ENCODE measurements at places on chromosomes 5 and 9.

GRCh38 chr9:86942281-86943200, 4.8 kb downstream of the GAS1 start:
- no peak for DNase-seq

DNA sequence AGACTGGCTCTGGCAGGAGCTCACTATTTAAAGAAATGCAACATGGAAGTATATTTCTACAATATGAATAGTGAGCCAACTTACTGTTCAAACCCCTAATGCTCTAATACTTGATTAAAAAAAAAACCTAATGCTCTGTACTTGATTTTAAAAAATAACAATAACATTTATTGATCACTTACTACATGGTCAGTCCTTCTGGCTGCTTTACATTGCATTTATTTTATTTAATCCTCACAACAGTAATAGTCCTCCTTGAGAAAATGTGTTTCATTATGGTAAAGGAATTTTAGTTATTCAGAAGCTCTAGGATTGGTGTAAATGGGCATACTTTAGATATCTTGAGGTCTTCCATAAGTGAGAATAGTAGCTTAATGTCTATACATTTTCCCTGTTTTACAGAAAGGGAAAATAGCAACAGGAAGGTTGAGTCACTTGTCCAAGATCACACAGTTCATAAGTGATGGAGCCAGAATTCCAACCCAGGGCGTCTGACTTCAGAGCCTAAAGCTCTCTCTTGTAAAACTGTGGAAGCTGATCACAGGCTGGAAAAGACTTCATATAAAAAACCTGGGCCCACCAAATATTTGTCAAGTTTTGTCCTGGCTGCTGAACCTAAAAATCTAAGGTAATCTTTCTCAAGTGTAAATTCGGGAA, 1.0 kb downstream of the STARD4 start:
- no peak for DNase-seq

DNA sequence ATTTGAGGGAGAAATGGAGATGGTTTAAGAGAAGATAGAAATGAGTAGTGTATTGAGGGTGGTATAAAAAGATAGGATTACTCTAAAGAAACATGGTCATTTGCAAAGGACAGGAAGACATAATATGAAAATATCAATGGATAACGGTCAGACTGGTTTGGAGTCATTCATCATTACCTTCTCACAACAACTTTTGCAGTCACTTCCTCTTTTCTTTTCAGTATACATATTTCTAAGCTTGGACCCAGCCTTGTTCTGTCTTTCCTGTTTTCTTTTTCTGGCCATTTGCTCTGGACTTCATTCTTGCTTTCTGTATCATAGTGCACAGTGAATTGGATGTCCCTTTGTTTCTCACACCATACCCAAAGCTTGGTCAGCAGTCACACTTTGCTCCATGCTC, 966.5 kb upstream of the TYRP1 start:
- DNase-seq, result no peak

DNA sequence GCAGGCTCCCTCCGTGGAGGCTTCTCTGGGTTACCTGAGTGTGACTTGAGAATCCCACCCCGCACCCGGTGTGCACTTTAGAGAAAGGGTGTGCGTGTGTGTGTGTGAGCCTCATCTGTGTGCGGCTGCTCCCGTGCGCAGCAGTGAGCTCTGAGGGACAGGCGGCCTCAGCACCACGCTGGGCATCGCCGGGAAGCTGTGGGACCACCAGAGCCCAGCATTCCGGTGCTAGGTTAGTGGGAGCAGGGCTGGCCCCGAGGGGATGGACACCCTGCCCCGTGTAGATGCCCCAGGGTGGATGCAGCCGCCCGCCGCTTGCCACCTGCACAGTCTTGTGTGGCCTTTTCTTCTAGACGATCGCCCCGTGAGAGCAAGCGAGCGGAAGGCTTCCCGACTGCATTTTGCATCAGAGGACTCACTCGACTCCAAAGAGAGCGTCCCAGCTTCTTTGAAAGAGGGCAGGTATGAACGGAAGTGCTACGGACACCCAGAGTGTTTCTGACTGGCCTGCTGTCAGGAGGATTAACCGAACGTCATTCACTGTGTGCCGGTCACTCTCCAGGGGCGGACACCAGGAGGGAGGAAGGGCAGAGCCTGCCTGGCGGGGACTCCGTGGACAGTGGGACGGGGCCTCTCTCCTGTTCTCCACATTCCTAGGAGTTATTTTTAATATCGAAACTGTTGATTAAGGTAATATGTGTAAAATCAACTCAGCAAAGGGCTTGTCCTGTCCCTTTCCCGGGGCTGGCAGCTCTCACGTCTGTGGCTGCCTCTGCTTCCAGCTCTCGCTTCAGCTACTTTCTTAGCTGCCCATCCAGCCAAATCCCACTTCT, 12.2 kb downstream of the CEP72 start:
- DNase-seq, result no peak

DNA sequence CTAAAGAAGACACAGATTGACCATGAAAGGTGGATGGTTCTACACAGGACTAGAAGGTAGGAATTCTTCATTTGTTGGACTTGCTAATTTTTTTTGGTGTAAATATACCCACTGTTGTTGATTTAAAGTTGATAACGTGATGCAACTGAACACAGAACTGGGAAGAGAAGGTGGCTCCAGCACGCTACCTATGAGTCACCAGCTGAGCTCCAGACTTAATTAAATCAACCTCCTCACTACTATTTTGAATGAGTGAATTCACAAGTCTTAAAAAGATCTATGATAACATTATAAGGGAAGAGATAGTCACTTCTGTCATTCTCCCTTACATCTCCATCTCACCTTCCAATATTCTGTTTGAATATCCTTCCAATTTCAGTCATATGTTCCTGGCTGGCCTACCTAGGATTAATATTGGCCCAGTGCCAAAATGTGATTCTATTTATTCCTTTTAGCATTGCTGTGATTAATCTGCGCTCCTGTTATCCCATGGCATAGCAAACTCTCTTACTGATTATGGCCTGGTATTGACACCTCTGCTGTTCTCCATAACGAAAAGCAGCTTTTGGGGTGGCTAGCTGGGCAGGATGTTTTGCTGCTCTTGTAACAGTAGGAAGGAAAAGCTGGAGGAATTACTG, 135.9 kb upstream of the CCDC152 start:
- no peak for DNase-seq

DNA sequence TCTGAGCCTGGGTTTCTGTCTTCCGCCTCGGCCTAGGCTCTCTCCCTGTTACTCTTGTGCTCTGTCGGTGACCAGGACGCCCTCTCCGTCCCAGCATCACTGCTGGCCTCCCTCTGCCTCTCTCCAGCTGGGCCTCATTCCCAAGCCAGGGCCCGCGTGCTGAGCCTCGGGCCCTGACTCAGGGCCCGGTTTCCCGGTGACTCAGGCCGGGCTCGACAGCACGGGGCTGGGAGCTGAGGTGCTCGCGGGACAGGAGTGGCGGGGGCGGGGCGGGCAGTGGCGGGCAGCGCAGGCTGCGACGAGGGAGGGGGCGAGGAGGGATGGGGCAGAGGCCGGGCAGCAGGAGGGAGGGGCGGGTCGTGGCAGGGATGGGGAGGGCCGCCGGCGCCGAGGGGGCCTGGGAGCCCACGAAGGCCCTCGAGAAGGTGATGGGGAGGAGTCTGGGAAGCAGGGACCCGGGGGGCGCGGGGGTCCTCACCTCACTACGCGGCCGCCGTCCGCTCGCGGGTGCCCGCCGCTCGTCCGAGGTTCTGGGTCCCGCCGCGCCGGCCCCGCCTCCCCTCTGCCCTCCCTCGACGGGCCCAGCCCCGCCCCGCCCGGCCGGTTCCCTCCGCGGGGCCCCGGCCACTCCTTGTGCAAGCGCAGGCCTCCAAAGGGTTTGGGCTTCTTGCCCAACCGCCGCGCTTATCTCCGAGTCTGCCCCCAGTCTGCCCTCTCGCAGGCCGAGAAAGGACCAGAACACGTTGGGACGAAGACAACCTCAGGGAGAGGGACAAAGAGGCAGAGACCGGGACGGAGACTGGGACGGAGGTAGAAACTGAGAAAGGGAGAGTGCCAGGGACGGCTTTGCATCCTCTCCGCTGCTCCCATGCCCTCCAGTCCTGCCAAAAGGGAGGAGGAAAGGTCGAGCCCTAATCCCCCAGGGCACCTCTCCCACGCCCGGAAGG, at the start of gene ARAP3:
Gene ARAP3 (minus strand): TSS at position 536 of the 947 bp plus-strand sequence. CDS start 1,744 bp downstream, outside the sequence.
- peak; percentile 16 for DNase-seq

GRCh38 chr9:37221489-37222106, 101.2 kb downstream of the ZCCHC7 start:
- DNase-seq, result no peak

GRCh38 chr5:112138526-112138925, 280.6 kb downstream of the EPB41L4A start:
- no peak for DNase-seq

GRCh38 chr5:90888511-90889324, 330.1 kb downstream of the ADGRV1 start:
- no peak for DNase-seq

GRCh38 chr9:107439991-107440456, 49.5 kb downstream of the KLF4 start:
- DNase-seq, result no peak

DNA sequence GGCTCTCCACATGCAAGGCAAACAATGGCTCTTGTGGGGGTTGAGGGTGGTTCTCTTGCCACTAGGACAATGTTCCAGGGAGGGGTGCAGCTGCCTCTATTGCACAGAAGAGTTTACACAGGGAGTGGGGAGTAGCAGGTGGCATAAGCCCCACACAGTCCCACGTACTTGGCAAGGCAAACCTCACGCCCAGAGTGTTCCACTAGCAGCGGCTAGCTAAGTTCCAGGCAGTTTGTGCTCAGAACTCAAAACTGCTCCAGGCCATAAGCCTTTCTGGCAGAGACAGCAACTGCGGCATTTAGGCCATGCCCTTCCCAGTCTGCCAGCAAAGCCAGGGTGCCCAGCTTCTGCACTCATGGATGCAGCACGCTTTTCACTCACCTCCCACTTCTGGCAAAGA, 29.0 kb upstream of the BTNL3 start:
- DNase-seq, result no peak

DNA sequence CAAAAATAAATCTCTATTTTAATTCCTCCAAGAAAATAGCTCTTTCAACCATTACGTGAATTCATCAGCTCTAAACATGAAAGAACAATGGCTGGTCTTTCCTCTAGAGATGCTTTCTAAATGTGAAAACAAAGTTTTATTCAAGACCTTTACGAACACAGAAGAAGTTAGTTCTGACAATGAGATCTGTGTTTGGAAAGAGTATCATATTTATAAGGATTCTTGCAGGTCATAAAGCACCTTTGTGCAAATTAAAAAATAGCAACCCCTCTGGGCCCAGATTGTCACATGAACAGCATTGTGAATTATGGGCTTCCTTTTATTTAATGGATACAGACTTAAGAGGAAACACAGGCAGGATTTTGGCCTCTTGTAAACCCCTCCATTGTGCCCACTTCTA, 17.7 kb upstream of the FTMT start:
- no peak for DNase-seq

- no peak for DNase-seq
These were observed 332.3 kb upstream of the IRX4 start for GRCh38 chr5:2214910-2215590.

DNA sequence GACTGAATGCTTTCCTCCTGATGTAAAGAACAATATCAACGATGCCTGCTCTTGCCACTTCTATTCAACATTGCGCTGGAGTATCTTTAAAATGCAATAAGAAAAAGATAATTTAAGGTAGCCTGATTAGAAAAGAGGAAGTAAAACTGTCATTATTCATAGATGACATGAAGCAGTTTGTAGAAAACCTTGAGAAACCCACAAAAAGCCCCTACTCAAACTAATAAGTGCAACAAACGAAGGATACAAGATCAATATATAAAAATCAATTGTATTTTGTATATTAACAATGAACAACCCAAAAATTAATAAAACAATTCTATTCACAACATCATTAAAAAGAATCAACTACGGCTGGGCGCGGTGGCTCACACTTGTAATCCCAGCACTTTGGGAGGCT, 76.4 kb upstream of the CKMT2 start:
- no peak for DNase-seq

DNA sequence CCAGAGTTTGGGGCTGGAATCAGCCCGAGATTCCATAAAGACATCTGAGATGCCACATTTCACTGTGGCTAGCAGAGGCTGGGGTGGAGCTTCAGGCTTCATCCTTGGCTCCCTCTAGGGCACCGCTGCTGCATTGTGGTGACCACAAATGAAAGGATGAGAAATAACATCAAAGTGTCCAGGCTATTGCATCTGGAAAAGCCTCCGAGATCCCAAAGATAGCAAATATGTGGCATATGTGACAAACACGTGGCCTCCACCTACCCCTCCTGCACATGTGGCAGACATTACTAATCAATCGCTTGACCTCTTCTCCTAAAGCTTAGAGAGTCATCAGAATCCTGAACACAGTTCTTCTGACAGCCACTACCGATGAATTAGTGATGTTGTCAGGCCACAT, 4.5 kb downstream of the SPARC start:
- DNase-seq, result no peak

GRCh38 chr5:74145951-74146350, 494.6 kb downstream of the ENC1 start:
- DNase-seq, result no peak

GRCh38 chr9:36995927-36996705, 38.0 kb downstream of the PAX5 start:
- peak; percentile 49 for DNase-seq

GRCh38 chr9:107706701-107707427, 217.3 kb upstream of the KLF4 start:
- DNase-seq, result no peak

DNA sequence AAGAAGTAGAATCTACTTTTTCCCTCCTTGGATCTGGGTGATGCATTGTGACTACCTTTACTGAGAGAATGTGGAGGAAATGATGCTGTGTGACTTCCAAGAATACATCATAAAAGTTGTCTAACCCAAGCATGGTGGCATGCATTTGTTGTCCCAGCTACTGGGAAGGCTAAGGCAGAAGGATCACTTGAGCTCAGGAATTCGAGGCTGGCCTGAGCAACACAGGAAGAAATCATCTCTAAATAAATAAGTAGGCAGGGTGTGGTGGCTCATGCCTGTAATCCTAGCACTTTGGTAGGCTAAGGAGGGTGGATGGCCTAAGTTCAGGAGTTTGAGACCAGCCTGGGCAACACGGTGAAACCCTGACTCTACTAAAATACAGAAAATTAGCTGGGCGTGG, 143.2 kb upstream of the VLDLR start:
- DNase-seq, result no peak

DNA sequence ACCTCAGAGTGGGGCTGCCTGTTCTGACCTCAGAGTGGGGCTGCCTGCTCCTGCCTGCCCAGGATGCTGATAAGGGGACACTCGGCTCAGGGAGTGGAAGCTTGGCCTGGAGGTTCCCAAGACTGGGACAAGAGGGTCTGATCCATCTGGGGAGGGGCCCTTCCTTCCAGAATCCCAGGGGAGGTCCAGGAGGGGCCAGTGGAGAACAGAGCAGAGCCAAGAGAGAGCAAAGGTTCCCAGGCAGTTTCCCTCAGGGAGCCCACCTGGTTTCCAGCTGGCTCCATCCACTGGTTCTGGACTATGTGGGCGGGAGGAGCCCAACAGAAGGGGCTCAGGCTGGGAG, 49.1 kb upstream of the RNU6ATAC start:
- no peak for DNase-seq

- no peak for DNase-seq
These were observed 3.3 kb upstream of the CDC20B start for GRCh38 chr5:55176176-55176818.

- DNase-seq, result no peak
These were observed 54.4 kb upstream of the PPARGC1B start for GRCh38 chr5:149675610-149676201.

GRCh38 chr5:135641319-135641718, 62.5 kb upstream of the CXCL14 start:
- no peak for DNase-seq

- peak; percentile 20 for DNase-seq
These were observed 24.0 kb downstream of the PTGES2 start for GRCh38 chr9:128103589-128103962.
